ENCODE measurements at places on chromosomes 11 and 22. TPM values are rescaled to one million over a fixed set of nuclear protein-coding genes. Genes with fewer than 3 reads are reported as not detected.

DNA sequence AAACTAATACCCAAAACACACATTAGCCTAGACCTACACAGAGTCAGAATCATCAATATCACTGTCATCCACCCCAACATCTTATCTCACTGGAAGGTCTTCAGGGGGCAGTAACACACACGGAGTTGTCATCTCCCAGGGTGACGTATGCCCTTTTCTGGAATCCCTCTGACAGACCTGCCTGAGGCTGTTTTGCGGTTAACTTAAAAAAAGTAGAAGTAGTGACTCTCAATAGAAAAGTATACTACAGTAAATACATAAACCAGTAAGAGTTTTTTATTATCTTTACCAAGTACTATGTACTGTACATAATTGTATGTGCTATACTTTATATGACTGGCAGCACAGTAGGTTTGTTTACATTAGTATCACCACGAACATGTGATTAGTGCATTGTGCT lies 80.5 kb downstream of the PGR start:
- no peak for DNase-seq

- DNase-seq = no peak
Measured at GRCh38 chr22:38110008-38110862, at the start of gene BAIAP2L2. Gene BAIAP2L2 (minus strand): TSS chr22:38110684. CDS start chr22:38110525, 159 bp downstream.

Gene C11orf65
- total RNA-seq = 2.5 TPM

Gene KRTAP5-7
- not detected for total RNA-seq

- no peak for DNase-seq
Measured at GRCh38 chr22:38191731-38192474, 9.9 kb upstream of the MAFF start.

Gene SLC37A2
- 3.9 TPM for total RNA-seq

Gene EP300
- 64.4 TPM for total RNA-seq

Measured in tongue (tissue), 3 donors.